ENCODE measurements at places on chromosomes 3 and 15.

DNA sequence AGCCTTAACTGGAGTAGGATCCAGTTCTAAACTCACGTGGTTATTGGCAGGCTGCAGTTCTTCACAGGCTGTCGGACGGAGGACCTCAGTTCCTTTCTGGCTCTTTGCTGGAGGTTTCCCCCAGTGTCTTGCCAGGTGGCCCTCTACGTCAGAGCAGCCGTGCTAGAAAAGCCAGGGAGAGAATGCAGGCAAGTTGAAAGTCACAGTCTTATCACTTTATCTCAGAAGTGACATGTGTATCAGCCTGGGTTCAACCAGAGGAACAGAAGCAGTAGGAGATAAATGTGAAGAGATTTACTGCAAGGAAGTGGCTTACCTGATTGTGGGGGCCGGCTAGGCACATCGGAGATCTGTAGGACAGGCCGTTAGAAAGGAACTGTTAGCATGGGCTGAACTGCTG is 125.3 kb upstream of the BNIP2 start:
- no peak for DNase-seq

DNA sequence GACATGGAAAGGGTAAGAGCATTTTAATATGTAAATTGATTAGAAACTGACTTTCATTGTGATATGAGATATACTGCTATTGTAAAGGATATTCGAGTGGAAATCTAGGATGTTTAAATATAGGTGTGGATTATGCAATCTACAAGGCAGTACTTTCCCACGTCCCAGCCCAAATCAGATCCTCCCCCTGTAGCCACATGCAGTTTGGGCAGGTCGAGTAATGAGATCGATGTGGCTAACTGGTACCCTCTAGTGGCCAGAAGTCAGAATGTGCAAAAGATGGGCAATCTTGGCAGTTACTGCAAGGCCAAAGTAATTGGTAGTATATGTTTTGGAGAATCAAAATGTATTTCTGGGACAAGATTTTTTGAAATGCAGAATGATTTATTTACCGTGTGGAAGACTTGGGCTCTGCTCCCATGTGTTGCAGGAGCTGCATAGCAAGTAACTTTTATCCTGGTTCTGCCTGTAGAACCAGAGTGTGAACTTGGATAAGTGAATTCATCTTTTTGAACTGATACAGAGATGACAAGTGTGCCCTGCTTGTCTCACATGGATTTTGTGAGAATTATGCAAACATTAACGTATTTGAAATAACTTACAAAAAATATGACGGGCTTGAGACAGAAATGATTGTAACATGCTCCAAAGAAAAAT is 94.5 kb upstream of the ADAMTSL3 start:
- DNase-seq = peak; percentile 89

DNA sequence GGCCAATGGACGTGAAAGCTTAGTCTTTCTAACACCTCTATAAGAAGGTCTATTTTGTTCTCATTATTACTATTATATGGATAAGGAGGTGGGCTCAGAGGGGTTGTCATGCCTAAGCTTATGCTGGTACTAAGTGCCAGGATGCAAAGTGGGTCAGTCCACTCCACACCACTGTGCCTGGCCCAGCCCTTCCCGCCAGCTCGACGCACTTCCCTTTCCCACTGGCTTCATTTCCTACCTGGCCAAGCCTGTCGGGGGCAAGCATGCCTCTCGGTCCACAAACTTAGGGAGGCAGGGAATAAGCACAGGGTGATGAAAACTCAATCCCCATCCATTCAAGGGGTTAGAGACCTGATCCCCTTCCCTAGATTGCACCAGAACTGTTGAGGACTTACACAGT is 5.9 kb upstream of the SYNM start:
- DNase-seq = no peak

DNA sequence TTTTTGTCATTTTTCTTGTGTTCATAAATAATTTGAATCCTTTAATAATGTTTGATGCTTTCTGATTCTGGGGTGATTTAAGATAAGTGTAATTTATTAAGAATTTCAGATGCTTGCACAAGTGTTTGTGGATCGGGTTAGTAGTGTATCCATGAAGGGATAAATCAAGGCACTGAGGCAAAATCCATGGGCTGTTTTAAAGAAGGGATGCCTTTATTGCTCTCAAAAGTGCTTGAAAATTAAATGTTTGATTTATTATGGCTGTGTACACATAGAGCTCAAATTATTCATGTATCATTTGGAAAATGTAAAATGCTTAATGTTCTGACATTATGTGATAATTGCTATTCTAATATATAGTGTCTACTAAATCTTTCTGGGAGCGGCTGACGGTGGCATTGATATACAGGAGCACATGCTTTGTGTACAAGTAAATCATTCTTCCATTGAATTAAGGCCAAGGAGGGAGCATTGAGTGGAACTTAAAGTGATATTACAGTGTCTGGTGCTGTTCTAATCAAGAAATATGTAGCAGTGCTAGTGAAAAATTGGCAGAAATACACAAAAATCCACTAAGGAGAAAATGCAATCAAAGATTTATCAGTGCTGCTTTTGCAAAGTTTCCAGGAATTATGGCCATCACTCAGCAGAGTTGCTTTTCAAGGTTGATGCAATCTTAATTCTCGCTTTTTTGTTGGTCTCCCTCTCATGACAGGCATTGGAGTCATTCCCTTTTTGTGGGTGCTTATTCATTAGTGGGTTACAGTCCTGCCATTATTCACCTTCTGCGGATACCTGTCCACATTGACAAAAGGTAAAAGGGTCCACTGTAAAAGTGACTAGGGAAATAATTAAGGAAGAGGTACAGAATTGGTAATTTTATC is 181.6 kb downstream of the MFSD1 start:
- DNase-seq = no peak

GRCh38 chr3:183800243-183800863 is 25.0 kb downstream of the MAP6D1 start:
- DNase-seq = no peak

DNA sequence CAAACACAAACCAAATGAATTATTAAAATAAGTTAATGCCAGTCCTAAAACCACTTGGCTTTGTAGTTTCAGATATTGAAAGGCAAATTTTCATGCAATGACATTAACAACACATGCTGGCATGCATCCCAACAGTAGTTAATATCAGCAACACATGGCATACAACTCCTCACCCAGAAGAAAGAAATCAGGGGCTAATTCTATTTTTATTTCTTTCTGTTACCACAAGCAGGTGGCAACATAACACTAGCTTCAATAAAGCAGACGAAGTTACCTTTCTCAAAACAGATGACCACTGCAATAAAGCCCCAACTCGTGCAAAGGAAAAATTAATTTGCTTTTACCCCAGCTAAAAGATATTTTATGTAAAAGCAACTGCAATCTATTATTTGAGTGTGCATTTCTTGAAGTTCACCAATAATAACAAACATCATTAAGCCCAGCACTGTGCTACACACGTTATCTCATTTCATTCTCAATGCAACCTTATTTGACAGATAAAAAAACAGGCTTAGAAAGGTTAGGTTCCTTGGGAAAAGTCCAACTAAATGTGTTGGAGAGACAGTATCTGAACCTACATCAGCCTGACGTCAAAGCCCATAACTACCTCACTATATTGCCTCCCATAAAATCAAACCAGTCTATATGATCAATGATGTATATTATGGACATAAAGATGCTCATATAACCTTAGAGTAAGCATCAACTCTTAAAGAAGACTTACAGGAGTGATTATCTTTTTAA is 2.8 kb downstream of the TOP2B start:
- DNase-seq = no peak

DNA sequence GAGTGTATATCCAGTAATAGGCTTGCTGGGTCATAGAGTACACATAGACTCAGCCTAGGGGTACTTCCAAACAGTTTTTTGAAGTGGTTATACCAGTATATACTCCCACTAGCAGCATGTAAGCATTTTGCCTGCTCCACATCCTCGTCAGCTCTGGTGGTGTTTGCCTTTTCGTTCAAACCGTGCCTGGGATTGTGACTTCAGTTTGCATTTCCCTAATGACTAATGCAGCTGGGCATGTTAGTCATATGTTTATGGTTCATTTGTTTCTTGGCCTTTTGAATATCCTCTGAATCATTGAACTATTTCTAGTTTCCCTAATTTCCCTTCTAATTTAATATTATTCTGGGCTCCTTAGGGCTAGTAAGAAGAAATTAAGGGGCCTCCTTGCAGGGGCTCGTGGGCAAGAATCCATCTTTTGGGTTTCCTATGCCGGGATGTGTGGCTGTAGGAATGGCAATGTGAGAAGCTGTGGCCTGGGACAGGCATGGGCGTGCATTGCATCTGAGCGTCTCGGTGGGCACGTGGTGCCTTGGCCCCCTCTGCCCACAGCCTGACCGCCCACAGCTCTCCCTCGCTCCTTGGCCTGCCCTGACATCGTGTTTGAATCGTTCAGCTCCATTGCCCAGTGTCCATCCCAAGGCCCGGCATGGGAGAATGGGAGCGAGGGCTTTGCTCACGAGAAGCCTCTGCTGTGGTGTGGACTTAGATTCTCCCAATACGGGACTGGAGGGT is 26.4 kb downstream of the FAH start:
- no peak for DNase-seq

GRCh38 chr3:10983219-10983916 is 9.2 kb upstream of the SLC6A1 start:
- DNase-seq = peak; percentile 90

Measured in endodermal cell (in vitro differentiated cells).